ENCODE measurements at places on chromosomes 6 and 20. TPM values are rescaled to one million over a fixed set of nuclear protein-coding genes. Genes with fewer than 3 reads are reported as not detected.

Gene SLC26A8
- total RNA-seq, result not detected

Gene ENPP1
- total RNA-seq, result 5.9 TPM

Gene LSM14B
- total RNA-seq, result 38.6 TPM

GRCh38 chr20:44231193-44231592 is 15.9 kb upstream of the GDAP1L1 start:
- no peak overlapping the region for H3K27ac ChIP-seq
- H3K27me3 ChIP-seq, result no peaks in the 10 kb centered on the region
- DNase-seq, result no peak
- no peaks in the 10 kb centered on the region for H3K4me1 ChIP-seq
- no peaks in the 10 kb centered on the region for H3K36me3 ChIP-seq
- H3K4me3 ChIP-seq, result no peak overlapping the region

DNA sequence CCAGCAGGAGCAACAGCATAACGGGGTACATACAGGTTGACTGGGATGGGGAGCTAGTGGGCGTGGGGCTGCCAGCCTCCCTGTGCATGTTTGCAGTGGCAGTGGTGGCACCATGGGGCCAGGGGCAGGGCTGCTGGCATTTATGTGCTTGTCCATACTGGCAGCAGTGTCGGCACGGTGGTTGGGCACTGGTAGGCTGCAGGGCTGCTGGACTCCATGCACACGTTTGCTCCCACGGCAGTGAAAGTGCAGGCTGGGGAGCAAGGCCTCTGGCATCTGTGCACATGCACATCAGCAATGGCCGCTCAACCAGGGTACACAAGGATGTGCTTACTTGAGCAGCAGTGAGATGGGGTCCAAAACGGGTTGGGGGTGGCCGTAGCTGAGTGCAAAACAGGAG is 159.5 kb upstream of the KHDRBS2 start:
- no peak overlapping the region for H3K27ac ChIP-seq
- H3K27me3 ChIP-seq, result no peaks in the 10 kb centered on the region
- no peaks in the 10 kb centered on the region for H3K36me3 ChIP-seq
- H3K4me3 ChIP-seq, result no peak overlapping the region
- no peak for DNase-seq
- H3K4me1 ChIP-seq, result no peaks in the 10 kb centered on the region

DNA sequence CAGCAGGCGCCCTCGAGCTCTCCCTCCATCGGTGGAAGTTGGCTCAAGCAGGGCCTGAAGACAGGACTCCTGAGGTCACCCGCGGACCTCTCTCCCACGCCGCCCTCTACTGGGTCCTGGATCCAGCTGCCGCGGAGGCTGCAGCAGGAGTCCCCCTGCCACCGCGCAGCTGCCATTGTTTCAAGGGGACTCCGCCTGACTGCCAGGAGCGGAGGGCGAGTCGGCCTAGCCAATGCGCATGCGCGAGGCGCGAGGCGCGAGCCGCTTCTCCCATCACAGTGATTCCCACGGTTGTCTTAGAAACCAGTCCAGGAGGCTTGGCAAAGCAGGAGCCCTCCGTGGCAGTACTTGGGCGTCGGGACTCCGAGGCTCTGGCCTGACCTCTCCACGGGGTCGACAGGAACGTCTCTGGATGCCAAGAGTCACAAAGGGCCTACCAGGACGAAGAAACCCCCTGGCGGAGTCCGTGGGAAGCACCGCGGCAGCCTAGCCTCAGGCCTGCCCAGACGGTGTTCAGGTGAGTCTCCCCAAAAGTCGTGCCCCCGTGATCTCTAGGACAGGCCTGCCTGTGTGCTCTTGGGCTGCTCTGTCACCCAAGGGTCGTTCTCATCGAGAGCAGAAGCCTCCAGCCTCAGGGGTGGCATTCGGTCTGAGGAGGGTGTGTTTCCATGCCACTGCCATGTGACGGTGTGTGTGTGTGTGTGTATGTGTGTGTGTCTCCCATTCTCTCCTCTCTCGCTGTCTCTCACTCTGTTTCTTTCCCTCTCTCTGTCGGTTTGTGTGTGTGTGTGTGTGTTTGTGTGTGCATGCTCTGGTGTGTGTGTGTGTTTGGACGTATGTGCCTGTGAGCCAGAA is 290.6 kb upstream of the ZNF337 start:
- peak; percentile 51 for DNase-seq
- H3K27ac ChIP-seq, result no peak overlapping the region
- peak overlapping the region; percentile 25 for H3K4me3 ChIP-seq
- no peaks in the 10 kb centered on the region for H3K4me1 ChIP-seq

GRCh38 chr20:42549496-42549895 is 640.2 kb downstream of the PTPRT start:
- no peak overlapping the region for H3K27ac ChIP-seq
- DNase-seq, result no peak
- no peaks in the 10 kb centered on the region for H3K4me1 ChIP-seq
- no peaks in the 10 kb centered on the region for H3K27me3 ChIP-seq

Gene PI16
- total RNA-seq, result 2.6 TPM

Gene KIF25
- 0.21 TPM for total RNA-seq

DNA sequence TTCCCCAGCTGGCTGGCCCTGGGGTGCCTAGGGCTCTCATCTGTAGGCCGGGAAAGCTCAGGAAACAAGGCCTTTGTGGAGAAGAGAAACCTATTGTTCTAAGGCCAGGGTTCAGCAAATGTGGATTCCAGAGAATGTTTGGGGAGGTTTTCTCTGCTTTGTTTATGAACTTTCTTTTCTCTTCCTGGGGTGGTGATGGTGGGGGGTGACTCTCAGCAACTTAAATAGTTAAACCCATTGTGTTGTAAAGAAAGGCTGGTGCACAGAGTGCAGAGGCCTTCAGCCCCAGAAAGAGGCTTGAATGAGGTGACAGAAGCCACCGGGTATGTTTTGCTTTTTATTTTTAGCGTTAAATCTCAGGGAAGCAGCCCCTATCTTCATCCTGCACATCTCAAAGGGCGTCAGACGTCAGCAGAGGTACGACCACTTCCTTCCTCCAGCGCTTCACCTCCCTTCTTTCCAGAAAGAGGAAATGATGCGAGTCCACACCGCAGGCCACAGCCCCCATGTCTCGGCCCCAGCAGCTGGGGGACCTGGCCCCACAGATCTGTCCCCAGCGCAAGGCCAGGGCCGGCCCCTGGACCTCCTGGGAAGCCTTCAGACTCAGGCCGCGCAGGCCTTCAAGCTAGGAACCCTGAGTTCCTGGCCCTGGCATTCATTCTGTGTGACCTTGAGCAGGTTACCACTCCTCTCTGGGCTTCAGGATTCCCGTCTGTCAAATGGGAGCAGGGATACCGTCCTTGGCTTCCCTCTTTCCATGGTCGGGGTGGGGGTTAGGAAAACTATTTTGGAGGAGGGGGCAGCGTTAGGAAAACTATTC is 605 bp upstream of the PPP1R16B start:
- no peaks in the 10 kb centered on the region for H3K4me1 ChIP-seq
- H3K27ac ChIP-seq, result peak overlapping the region; percentile 45
- H3K36me3 ChIP-seq, result no peaks in the 10 kb centered on the region
- peak; percentile 27 for DNase-seq
- peak overlapping the region; percentile 50 for H3K4me3 ChIP-seq

Gene AK9
- total RNA-seq, result 5.7 TPM

GRCh38 chr6:14638906-14639761 is 521.6 kb downstream of the CD83 start:
- H3K27ac ChIP-seq, result no peak overlapping the region
- no peak overlapping the region for H3K4me3 ChIP-seq
- DNase-seq, result peak; percentile 36
